ENCODE measurements at places on chromosomes 11 and 22.

GRCh38 chr11:1625541-1625940 lies 3.6 kb upstream of the KRTAP5-4 start:
- DNase-seq: no peak

DNA sequence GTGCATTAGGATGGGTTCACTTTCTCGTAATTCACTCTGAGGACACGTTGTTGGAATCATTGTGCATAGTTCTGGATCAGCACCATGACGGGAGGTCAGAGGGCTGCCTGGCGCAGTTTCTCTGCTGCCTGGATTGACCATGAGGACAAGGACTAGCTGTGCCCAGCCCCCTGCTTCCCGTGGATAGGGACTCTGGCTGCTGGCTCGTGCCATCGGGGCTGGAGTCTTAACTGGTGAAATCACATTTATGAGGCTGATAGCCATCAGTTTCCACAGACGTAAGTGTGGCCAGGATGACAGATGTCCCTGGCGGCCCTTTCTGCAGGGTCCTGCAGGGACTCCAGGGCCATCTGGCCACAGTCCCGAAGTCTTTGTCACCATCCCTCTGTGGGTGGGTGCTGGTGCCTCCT lies 24.1 kb upstream of the GRAMD4 start:
- DNase-seq: no peak

DNA sequence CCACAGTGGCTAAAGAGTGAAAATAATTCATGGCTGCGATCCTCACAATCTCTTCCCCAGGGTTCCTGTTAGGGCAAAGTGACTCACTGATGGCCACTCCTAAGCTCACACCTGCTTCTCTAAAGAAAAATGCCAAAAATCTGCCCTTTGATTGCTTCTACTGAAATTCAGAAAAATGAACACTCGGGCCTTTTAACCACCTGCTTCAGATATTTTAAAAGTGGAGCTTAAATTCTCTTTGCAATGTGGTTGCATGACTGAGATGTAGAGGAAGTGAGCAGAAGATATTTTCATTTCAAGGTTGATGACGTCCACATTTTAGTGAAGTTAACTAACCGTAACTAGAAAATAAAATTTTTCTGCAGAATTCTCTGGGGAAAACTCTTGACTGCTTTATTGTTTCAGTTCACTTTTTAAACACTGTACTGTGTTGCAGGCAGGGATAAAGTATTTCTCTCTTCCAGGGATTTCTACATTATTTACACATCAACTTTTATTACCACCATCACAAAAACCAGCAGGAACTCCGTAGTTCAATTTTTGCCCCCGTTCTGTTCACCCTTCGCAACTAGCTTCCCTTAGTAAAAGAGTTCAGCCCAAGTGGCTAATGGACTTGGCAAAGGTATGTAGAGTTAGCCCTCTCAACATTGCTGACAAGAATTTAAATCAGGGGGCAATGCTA lies 8.5 kb downstream of the RAB30 start:
- peak; percentile 18 for DNase-seq

- DNase-seq: no peak
Observed at GRCh38 chr11:102451041-102451680, 1.4 kb downstream of the TMEM123 start.

- peak; percentile 29 for DNase-seq
Observed at GRCh38 chr11:62020661-62021060, 53.2 kb upstream of the FTH1 start.

- DNase-seq: no peak
Observed at GRCh38 chr11:74822170-74822569, 73.5 kb downstream of the RNF169 start.

- DNase-seq: peak; percentile 28
Observed at GRCh38 chr11:18330921-18331320, 8.6 kb downstream of the GTF2H1 start.

DNA sequence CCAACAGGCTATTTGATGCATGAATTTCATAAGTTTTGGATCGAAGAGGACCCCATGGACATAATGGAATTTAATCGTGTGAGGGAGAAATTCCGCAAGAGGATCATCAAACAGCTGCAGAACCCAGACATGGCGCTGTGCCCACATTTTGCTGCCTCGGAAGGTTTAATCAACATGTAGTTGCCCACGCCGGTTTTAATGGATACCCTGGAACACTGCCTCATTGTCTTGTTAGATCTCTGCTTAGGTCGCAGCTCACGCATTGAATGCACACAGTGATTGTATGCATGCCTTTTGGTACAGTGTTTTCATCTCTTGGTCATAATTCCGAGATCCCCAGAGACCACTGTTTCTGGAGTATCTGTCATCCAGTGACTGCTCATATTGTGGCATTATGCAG lies 46.8 kb downstream of the SLN start:
- no peak for DNase-seq

GRCh38 chr11:123161376-123162030 lies 33.5 kb downstream of the CLMP start:
- no peak for DNase-seq

DNA sequence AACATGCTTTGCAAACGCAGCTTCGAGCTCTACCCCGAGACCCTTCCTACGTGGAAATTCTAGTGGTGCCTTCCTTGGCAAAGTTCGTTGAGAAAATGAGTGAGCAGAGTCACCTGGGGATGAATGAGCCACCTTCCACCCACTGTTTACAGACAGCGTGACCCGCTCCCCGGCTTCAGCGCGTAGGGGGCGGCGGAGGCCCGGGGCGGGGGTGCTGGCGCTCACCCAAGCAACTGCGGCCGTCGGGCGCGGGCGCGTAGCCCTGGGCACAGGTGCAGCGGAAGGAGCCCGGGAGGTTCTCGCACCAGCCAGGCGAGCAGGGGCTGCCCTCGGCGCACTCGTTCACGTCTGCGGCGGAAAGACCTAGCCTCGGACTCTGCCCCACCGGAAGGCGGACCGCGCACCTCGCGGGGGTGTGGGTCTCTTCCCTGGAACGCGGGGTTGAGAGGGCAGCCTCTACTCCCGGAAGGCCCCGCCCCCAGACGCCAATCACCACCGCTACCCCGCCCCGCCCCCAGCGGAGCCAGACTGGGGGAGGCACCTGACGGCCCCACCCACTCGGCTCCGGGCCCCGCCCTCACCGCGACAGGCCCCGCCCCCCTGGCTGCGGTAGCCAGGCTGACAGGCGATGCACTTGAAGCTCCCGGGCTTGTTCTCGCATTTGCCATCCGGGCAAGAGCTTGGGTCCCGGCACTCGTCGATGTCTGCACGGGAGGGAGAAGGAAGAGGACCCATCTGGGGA lies 11.8 kb downstream of the LTBP3 start:
- peak; percentile 99 for DNase-seq

- DNase-seq: no peak
Observed at GRCh38 chr11:917426-917825, 6.8 kb upstream of the CHID1 start.

DNA sequence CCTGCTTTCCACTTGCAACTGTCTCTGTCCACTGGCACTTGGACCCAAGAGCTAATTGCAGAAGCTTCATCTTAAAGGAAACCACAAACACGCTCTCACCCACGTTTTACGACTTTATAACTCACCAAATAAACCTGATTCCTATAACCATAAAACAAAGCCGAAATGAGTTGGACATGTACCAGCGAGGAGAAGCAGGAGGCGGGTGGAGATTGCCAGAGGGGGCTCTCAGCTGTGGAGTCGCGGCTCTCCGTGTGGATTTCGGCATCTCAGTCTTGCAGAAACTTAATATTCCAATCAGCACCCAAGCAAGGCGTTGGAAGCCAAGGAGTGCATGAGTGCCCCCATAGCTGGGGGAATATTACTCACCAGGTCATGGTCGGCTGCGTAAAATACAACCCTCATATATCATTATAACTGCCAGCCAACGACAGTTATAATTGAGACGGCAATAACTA lies 483.6 kb downstream of the MN1 start:
- DNase-seq: no peak

DNA sequence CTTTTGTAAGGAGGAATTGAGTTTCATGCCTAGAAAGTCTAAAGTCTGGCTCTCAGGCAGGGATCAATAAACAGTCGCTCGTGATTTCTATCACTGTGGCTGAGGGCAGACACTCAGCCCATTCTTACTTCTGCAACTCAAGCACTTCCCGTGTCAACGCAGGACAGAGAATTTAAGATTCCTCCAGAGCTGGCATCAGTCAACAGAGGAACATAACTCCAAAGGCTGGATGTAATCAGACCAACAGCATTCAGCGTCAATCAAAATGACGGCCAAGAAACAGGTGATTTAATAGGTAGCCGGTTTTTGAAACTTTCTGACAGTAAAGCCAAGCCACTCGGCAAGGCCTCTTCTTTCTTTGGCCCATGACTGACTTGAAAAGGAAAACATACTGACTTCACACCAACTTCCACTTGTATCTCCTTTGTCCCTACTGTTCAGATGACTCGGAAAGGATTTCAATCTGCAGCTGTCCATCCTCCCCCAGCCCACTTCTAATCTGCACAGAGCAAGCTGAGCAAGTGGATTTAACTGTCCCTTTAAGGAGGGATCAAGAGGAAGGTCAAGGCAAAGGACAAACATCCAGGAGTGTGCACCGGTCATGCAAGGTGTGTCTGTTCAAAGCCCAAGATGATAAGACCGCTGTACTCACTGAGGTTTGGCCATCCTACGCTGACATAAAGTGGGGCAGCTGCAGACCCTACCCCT lies 9.5 kb downstream of the VPS37C start:
- no peak for DNase-seq

GRCh38 chr11:369336-370018 lies at the start of gene B4GALNT4:
B4GALNT4 (plus strand) TSS chr11:369499; CDS start chr11:369804, 305 bp downstream.
- DNase-seq: no peak

All from CD4-positive, alpha-beta T cell treated with Interferon alpha-2 for 1 hour (primary cell).